Daoy (cell line): ENCODE measurements at places on chromosomes 6 and 20. TPM values are rescaled to one million over a fixed set of nuclear protein-coding genes. Genes with fewer than 3 reads are reported as not detected.

GRCh38 chr6:135236732-135237131, 55.6 kb downstream of the MYB start:
- DNase-seq: no peak

DNA sequence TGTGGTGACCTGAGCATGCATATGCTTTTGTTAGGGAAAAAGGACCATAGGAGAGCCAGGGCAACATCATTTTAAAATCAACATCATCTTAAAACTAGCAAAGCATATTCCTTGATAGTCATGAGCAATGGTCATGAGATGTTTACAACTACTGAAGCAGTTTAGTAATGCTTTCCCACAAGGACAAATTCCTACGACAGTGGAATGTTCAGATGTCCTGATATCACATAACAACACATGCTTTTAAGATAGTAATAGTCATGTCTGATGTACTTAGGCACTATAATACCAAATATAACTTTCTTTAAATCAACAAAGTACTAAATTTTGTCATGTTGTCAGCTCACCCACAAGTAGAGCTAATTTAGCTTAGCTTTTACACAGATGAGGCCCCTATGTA, 370.3 kb downstream of the HTR1B start:
- no peak for DNase-seq

GRCh38 chr20:57760698-57761412, 51.0 kb upstream of the PMEPA1 start:
- no peak for DNase-seq

GRCh38 chr20:5342021-5342420, 25.3 kb upstream of the PROKR2 start:
- DNase-seq: no peak

DNA sequence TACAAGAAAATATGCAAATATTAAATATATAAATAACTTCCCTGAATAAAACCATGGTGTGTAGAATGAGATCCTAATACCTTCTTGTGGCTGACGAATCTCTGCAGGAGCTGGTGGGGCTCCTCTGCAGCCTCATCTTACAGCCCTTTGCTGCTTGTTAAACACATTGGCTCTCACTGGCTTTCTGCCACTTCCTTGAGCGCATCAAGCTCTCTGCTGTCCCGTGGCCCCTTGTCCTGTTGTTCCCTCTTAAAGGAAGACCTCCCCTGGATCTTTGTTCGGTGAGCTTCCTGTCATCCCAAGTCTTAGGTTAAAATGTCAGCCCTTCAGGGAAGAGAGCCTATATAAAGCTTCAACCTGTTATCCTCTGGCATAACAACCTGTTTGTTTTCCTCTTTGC, 519.6 kb downstream of the DOK5 start:
- peak; percentile 25 for DNase-seq

DNA sequence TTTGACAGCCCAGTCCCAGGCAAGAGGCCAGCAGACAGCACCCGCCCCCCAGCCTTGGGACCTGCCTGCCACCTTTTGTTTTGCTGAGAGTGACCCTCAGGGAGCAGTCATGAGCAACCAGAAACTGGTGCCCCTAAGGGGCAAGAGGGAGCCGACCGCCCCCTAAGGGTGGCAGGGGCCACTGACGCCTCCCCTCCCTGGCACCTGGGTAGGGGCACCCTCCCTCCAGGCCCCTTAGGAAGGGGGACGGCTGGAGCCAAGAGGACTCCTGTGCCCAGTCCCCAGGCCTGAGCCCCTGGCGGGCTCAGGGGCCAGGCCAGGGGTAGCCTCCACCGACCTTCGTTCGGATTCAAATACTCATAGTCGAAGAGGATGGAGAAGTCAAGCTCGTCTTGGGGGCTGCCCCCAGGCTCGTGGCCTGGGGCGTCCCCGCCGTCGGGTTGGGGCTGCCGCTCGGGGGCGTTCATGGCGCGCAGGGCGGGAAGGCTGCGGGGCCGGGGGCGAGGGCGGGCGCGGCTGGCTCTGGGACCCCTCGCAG, 417 bp downstream of the NFATC2 start:
- DNase-seq: no peak

DNA sequence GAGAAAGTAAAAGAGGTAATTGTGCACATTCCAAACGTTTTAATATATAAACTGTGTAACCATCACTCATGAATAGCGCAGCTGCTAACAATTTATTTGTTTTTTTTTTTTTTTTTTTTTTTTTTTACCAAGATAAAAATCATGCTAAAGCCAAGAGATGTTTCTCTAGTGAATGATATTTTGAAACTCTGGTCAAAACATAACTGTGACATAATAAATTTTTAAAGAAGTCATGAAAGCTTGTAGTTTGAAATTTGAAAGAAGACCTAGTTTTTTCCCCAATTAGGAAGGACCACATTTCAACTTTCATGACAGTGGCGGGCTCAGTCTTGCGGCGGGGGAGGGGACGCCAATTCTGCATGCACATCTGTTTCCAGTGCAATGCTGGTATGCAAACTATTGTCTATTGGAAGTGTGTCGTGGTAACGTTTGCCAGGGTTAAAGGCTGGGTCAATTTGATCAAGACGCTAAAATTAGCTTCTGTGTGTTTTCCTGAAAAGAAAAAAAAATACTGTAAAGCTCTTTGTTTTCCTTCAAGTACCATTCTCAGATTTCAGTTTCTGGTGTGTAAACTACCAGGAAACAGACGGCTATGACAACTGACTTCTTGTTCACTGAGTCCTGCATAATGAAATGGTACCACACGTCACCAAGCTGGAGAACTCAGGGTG, 211.9 kb downstream of the FOXC1 start:
- DNase-seq: no peak

- peak; percentile 29 for DNase-seq
These were observed 68.3 kb upstream of the TMEM244 start for GRCh38 chr6:129929433-129929832.

DNA sequence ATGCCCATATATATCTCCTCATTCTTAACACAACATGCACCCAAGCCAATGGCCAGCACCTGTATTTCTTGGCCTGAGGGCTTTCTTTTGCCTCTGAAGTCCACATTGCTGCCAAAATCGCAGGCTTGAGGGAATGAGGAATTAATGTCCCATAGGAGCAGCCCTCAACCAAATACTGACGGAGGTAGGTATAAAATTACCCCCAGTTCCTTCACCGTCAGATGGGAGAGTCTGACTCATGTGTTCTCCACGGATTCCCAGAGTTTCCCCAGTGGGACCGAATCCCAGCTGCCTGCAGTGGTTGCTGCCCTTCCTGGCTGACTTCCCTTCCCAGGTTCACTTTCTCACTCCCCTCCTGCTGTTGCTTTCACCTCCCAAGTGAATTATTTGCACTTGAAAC, 602.2 kb upstream of the NOX3 start:
- no peak for DNase-seq

DNA sequence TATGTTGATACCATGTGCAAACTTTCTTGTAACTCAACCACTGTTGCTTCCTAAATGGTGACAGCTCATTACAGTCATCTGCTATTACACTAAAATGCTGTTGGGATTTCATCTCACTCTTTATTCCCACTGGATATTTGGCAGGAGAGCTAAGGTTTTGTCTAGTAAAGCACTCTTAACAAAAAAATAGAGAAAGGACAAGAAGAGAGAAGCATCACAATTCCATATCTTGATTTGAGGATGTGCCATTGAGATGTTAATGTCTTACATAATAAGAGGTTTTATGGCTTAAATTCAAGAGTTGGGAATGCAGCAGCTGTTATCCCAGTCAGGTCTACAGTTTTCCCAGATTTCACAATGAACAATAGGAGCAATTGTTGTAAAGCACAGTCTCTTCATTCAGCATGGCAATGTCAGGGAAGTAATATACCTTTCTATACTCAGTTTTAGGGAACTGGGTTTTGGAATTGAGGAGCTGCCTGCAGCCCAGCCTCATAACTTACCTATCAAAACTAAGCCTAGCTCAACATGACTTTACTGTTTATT, 134.9 kb downstream of the ISM1 start:
- DNase-seq: no peak

DNA sequence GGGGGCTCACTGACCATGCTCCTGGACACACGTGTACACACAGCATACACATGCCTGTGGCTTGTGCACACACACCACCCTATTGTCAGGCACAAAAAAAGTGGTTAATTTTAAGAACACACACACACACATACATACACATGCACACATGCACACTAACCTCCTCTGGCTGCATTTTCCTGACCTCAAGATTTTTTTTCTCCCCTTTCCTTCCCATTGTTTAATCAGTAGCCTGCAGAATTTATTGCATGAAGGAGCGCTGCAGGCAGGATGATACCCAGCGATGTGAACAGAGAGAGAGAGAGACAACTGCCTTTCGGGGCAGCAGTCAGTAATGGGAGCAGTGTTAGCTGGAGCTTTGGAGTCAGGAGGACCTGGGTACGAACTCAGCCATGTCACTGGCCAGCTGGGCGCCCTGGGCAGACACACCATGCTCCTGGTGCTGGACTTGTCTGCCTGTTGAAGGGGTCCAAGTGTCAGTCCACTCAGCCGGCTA, 990 bp upstream of the TRAF3IP2 start:
- no peak for DNase-seq

- DNase-seq: no peak
These were observed 23.5 kb downstream of the PLAGL2 start for GRCh38 chr20:32183947-32184635.

DNA sequence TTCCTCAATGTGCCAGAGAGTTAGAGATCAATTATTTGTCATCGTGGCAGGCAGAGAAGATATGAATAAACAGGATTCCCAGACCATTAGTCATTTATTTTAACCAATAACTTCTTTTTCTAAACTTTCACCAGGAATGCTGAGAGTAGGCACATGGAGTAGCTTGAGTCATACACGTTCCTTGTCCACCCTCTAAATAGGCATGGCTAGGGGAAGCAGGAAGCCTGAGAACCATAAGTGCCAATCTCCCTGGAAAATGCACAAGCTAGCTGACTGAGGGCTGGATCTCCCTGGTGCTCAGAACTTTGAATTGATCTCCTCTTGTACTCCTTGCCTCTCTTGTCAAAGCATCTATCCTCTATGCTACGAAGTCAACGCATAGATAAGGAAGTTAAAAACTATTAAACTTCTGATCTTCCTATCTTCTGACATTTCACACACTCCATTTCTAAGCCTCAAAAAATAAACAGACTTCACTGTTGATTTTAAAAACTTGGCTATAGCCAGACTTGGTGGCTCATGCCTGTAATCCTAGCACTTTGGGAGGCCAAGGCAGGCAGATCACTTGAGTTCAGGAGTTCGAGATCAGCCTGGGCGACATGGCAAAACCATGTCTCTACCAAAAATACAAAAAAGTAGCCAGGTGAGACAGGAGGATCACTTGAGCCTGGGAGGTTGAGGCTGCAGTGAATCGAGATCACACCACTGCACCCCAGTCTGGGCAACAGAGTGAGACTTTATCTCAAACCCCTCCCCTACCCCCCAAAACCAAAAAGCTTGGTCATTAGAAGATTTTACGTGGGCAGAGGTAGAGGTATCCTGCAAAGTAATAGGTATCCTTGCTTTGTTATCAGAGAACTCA, 11.8 kb downstream of the ADTRP start:
- DNase-seq: peak; percentile 96

- no peak for DNase-seq
These were observed 9.4 kb downstream of the SNX5 start for GRCh38 chr20:17959257-17959627.

- DNase-seq: no peak
These were observed 492.9 kb downstream of the PRKN start for GRCh38 chr6:162234631-162235030.

- no peak for DNase-seq
These were observed 53.7 kb downstream of the NUDT3 start for GRCh38 chr6:34338811-34339210.

LPA gene
- total RNA-seq: not detected in 2 replicates

WFDC5 gene
- total RNA-seq: not detected in 2 replicates

LY6G6C gene
- total RNA-seq: not detected in 2 replicates

IYD gene
- under 0.01 TPM in 1 of 2 replicates, not detected in the other for total RNA-seq

CALHM6 gene
- 6.0 and 11.7 TPM in 2 replicates for total RNA-seq

CD93 gene
- total RNA-seq: under 0.01 TPM in 1 of 2 replicates, not detected in the other

CRISP3 gene
- total RNA-seq: not detected in 2 replicates

HLA-F gene
- total RNA-seq: 19.9 and 21.8 TPM in 2 replicates

BPIFB4 gene
- not detected in 2 replicates for total RNA-seq
